Occipital lobe (tissue), 3 donors: ENCODE measurements at places on chromosomes 1 and 21.

DNA sequence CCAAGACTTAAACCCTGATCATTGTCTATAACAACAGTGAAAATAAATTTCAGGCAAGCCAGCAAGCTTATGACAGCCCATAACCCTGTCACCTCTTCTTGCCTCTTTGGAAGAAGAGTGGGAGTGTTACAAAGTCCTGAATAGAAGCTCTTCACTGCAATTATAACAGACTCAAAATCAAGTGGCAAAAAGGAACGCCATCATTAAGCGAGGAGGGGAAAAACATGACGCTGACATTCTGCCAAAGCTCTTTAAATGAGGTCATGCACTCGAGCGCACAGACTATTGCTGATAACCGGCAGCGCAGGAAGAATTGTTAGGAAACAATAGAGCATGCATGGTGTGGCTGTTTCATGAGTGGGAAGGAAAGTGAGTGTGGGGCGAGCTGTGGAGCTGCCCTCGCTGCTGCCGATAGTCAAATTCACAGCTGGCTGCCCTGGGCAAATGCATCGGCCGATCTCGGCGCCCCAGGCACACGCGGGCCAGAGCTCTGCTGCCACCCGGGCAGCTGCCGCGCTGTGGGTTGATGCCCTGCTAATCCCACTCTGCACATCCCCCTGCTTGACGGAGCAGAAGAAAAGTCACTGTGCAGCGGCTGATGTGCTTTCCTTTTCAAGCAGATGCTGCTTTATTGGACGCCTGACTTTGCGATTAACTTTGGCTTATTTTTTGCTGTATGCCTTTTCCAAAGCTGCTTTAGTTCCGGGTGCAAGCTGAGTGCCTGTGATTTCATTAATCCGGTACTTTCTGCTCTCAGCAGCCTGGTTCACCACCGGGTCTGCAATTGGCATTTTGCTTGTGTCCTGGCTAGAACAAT is 102.4 kb upstream of the ST6GALNAC5 start:
- DNase-seq: peak; percentile 5

GRCh38 chr1:21673277-21673780 is 4.2 kb upstream of the RAP1GAP start:
- DNase-seq: no peak

- DNase-seq: no peak
Observed at GRCh38 chr1:182598296-182598695, 5.9 kb downstream of the RGS16 start.

DNA sequence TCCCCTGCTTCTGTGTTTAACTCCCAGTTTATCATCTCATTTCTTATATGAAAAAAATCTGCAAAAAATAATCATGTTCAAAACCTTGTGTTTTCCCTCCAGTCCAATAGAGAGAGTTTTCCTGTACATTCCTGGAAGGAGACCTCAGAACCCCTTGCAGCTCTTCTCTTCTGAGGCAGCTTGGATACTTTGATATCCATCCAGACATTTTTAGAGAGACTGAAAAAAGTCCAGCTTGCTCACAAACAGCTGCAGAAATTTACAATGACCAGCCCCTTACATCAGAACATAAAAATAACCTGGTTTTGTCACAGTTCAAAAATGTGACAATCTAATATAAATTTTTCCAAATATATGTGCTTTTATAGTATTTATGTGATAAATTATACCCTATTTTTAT is 73.3 kb upstream of the C1orf115 start:
- no peak for DNase-seq

GRCh38 chr1:246607462-246607861 is 41.2 kb downstream of the CNST start:
- DNase-seq: no peak

GRCh38 chr21:27035791-27036190 is 68.9 kb upstream of the ADAMTS5 start:
- no peak for DNase-seq

GRCh38 chr1:165903672-165904071 is 76.3 kb downstream of the UCK2 start:
- no peak for DNase-seq

- no peak for DNase-seq
Observed at GRCh38 chr1:176379626-176380339, 83.2 kb upstream of the PAPPA2 start.

DNA sequence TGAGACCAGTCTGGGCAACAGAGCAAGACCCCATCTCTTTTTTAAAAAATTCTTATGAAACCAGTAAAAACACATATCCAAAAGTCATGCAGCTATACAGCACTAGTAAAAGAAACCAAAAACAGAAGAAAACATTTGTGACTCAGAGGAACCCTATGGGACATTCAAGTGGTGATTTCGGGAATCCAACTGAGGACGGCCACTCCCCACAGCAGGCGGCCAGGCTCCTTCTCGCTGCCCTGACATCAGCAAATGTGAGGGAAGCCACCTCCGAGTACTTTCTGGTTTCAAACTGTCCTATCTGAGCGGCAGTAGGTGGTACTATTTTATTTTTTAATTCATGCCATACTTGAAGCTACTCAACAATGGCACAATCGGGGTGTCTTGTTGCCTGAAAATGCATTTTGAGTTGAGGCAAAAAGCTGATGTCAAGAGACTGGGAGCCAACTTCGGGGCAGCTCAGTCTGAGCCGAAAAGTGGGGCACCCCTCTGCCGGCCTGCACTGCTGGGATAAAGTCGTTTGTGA is 3.3 kb downstream of the SUMO3 start:
- DNase-seq: no peak

DNA sequence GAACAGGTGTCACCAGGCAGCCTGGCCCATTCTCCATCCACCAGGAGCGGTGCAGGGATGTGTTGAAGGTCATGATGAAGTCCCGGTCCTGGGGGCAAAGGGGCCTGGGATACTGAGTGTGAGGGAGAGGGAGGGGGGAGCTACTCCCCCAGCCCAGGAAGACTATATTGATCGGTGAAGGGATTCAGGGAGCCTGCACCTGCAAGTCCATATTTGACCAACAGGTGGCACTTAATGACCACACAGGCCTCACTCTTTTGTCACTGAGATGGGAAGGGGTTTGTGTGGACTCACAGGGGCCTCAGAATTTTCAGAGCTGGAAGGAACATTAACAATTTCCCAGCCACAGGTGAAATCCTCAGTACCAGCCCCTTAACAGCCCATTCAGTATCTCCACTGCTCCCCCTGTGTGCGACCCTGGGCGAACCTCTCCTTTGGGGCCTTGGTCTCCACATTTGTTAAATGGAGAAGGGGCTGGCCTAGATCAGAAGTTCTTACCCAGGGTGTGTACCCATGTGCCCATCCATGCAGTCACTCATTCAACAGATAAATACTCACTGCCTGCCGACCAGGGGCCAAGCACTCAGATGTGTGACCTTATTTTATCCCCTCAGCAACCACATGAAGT is 55.6 kb downstream of the NKAIN1 start:
- DNase-seq: no peak

- DNase-seq: no peak
Observed at GRCh38 chr21:43301409-43302061, 125.4 kb downstream of the SIK1 start.

GRCh38 chr21:16370186-16370585 is 640.4 kb downstream of the USP25 start:
- DNase-seq: no peak

DNA sequence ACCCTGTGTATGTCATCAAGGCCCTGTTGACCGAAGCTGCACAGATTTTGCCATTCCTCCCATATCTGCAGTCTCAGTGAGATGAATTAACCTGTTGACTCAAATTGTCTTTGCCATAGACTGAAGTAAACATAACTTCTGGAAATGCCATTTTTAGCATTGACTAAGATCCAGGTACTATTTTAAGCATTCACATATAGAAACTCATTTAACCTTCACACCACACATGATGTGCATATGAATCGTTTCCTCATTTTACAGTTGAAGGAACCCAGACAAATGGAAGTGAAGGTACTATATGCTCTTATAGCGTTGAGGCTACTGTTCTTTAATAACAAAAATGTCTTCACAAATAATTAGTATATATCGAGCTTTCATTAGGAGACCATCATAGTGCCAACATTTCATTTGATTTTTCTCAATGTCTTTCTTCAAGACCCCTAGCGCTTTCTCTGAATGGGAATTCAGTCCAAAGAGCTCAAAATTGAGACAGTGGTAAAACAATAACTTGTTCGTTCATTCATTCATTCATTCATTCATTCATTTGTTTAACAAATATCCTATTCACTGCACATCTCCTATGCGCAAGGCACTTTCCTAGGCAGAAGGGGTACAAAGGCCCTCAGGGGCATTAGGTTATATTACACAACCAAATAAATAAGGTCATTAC is 444.7 kb downstream of the ADGRL2 start:
- DNase-seq: no peak

- DNase-seq: no peak
Observed at GRCh38 chr1:43206600-43207228, 34.6 kb downstream of the CFAP57 start.

GRCh38 chr1:22652881-22653316 is at the start of gene C1QB:
Gene C1QB, plus strand, starts transcription at chr1:22653236. Its CDS starts 6,227 bp downstream, at chr1:22659463.
- DNase-seq: no peak

DNA sequence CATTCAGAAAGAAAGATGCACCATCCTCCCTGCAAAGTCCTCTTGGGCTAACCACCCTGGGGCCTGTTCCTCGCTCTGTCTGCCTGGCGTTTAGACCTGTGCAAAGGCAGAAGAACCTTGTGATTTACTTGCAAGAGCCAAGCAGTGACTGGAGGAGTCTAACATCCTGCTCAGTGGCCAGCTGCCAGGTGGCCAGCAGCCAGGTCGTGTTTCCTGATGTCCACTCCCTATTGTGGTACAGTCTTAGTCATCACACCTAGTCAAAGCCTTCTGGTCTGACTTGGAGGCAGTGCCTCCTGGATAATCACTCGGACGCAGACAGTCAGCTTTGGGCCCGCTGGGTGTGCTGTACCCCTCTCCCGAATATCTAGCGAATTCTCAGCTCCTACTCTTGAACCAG is 118.1 kb downstream of the PGBD5 start:
- no peak for DNase-seq

DNA sequence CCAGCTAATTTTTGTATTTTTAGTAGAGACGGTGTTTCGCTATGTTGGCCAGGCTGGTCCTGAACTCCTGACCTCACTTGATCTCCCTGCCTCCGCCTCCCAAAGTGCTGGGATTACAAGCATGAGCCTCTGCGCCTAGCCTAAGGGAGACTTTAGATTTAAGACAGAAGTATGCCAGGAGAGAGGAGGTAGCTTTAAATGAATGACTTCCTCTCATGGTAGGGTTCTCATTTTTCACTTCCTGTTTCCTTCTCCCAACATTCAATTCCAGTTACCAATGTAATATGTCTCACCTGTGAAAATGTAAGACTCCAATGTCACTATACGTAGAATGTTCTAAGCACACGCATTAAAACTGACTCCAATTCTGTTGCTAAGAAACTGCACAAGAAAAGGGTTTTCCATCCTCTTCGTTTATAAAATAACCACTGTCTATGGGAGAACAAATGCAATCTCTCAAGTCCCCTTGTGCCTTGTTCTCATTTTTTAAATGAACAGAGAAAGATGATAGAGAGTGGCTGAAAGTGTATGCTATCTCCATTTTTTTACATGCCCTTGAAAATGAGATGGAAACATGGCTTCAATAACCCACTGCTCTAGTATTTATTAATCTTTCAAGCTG is 140.0 kb downstream of the SLC45A1 start:
- DNase-seq: no peak

DNA sequence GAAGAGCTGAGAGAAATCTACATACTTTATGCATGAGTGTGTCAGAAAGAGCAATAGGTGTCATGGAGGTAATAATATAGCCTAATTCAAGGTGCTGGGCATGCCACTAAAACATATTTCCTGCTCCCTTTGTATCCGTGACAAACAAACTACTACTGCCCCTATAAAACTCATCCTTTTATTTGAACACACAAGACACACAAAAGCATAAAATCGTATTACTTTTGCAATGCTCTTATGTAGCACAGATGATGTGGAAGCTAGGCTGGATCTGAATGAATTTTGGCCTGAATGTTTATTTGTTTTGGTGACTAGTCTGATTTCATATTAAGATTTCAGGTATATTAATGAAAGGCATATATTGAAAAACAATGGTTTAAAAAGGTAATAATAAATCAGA is 239.3 kb upstream of the NEGR1 start:
- DNase-seq: no peak

DNA sequence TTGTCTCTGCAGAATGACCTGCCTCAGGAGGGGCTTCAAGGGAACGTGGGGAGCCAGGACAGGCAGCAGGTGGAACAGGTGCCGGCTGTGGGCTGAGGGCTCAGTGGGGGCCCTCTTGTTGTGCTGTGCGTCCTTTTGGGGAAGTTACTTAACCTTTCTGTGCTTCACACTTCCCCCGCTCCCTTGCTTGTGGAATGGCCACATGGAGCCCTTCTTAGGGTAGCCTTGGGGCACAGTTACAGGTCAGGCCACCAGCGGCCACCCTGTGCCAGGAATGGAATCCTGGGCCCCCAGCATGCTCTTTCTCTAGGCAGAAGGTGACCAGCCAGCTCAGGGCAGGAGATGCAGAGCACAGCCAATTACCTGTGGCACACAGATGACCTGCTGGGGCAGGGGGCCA is 2.6 kb downstream of the IKBKE start:
- no peak for DNase-seq

GRCh38 chr1:239647045-239647444 is 260.7 kb downstream of the CHRM3 start:
- no peak for DNase-seq

- DNase-seq: no peak
Observed at GRCh38 chr1:237470712-237471338, 419.9 kb downstream of the ZP4 start.

GRCh38 chr21:31282095-31282709 is 61.9 kb downstream of the TIAM1 start:
- DNase-seq: no peak

DNA sequence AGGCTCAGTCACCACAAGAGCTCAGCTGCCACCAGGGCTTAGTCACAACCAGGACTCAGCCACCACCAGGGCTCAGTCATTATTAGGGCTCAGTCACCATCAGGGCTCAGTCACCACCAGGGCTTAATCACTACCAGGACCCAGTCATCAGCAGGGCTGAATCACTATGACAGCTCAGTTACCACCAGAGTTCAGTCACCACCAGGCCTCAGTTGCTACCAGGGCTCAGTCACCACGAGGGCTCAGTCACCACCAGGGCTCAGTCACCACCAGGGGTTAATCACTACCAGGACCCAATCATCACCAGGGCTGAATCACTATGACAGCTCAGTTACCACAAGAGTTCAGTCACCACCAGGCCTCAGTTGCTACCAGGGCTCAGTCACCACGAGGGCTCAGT is 196.2 kb downstream of the NPHP4 start:
- DNase-seq: no peak

- no peak for DNase-seq
Observed at GRCh38 chr21:44010429-44010828, 1.7 kb upstream of the TRAPPC10 start.
